Caki2 (cell line): ENCODE measurements at places on chromosomes 13 and 19.

- no peak for DNase-seq
These were observed at the start of gene KHSRP for GRCh38 chr19:6424195-6424938. Gene KHSRP (minus strand): TSS chr19:6424811. CDS start chr19:6424701, 110 bp downstream.

DNA sequence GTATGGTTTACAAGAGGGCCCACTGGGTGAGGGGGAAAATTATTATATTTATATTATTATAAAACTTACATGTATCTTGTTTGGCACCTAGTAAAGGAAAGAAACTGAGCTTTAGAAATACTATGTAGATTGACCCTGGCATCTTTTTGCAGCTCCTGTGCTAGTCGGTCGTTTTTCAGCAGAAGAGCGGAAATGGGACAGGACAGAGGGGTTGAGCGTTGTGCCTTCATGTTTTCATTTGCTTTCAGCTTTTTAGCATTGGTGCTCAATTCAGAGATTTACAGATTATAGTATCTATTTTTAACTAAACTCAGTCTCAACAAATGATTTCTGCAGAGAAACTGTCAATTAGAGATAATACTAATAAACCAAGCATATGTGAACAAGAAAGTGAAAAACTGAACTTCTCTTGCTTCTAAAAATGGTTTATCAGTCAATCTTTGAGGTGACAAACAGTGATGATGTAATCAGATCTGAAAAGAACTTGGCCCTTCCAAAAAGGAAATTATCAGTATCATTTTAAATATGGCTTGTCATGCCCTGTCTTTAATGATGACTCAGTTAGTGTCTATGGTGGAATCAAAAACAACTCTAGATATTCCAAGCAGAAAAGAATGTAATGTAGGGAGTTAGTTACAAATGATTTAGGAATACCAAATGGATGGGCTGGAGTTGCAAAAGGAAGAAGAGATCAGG, 56.9 kb upstream of the KCTD4 start:
- DNase-seq, result no peak

DNA sequence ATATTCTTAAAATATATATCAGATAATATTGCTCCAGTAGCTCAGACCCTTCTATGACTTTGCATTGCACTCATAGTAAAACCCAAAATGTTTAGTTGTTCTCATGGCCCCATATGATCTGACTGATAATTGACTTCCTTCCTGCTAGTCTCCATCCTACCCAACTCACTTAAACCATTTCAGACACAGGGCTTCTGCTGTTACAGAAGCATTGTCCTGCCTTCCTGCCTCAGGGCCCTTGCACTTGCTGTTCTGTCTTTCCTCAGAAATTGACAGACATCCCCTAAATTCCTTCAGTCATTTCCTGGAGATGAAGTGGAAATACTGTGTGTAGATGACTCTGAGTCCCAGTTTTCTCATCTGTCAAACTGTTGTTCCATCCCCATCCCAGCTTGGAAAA, 19.7 kb downstream of the FBXL12 start:
- no peak for DNase-seq

GRCh38 chr19:44576843-44577565, 36.4 kb upstream of the IGSF23 start:
- DNase-seq, result peak; percentile 39

DNA sequence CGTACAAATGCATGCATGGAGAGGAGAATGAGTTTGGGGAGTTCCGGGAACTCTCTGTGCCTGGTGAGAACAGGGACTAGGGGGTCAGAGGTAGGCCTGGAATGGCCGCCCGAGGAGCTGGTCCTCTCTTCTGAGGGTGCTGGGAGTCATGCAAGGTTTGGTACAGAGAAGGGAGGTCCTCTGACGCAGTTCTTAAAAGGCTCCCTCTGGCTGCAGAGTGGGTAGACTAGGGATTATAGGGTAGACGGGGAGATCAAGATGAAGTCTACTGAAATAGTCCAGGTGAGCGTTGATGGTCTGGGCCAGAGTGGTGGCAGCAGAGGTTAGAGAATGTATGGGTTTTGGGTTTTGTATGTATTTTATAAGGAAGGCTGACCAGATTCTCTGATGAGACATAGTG, 796 bp downstream of the ZNF304 start:
- no peak for DNase-seq

- no peak for DNase-seq
These were observed 20.8 kb upstream of the KCTD15 start for GRCh38 chr19:33775731-33776487.

GRCh38 chr19:2543463-2544442, 67.8 kb downstream of the GADD45B start:
- peak; percentile 84 for DNase-seq

- DNase-seq, result no peak
These were observed 1700.1 kb upstream of the SLC10A2 start for GRCh38 chr13:104766319-104766718.

DNA sequence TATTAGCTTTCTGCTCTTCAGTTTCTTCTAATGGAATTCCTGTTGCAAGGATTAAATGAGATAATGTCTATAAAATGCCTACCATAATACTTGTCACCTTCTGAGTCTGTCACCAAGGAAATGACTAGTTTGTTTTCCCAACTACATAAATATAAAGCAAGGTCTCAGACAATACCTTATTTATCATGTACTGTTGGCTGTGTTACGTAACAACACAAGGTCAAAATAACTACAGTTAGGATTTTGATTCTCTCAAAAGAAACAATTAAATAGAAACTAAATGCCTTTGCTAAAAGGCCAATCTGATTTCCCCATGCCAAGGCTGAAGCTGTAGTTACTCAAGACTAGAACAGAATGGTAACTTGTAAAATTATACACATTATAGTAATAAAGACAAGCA, 134.5 kb downstream of the PCDH9 start:
- no peak for DNase-seq

DNA sequence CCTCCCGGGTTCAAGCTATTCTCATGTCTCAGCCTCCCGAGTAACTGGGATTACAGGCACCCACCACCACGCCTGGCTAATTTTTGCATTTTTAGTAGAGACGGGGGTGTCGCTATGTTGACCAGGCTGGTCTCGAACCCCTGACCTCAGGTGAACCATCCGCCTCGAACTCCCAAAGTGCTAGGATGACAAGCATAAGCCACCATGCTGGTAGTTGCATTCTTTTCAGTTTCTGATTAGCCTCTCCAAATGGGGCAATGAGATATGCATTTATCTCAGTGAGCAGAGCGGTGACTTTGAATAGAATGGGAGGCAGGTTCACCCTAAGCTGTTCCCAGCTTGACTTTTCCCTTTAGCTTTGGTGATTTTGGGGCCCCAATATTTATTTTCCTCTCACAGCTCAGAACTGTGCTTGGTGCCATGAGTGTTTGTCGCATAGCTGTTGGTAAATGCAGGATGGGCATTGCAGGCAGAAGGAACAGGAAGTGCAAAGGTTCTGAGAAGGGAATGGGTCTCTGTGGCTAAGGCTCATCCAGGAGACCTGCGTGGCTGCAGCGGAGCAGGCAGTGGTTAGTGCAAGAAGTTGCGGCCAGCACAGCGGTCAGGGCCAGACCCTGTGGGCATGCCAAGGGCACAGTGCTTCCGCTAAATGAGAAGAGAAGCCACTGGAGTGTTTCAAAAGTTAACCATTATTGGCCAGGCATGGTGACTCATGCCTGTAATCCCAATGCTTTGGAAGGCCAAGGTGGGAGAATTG, 20.7 kb downstream of the LYPD3 start:
- DNase-seq, result peak; percentile 76

DNA sequence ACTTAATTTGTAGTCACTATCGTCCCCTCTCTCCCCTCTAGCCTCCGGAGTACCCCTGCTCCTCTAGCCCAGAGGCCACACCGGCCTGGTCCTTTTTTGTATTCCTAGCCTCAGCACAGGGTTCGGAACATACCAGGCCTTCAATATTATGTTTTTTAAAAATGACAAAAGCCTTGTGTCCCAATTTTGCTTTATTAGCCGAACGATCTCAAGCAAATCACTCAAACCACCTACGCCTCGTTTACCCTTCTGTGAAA, 463 bp upstream of the POMP start:
- DNase-seq, result no peak

GRCh38 chr13:40102854-40103253, 447.4 kb downstream of the COG6 start:
- no peak for DNase-seq

DNA sequence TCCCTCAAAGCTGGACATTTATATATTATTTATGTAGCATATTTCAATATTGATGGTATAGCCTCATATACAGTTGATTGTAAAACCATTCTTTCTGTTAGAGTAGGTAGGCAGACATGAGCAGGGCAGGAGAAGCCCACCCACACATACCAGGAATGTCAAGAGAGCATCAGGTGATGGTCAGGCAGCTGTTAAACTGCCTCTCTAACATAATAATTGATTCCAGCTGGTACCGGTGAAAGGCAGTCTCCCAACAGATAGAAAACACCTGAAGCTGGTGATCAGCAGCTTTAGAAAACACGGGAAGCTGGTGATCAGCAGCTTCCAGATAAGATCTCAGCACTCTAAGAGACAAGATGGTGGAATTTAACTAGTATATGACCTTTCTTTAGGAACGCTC, 132.9 kb downstream of the SLITRK6 start:
- no peak for DNase-seq

GRCh38 chr19:16157601-16158000, 14.1 kb downstream of the HSH2D start:
- DNase-seq, result no peak

DNA sequence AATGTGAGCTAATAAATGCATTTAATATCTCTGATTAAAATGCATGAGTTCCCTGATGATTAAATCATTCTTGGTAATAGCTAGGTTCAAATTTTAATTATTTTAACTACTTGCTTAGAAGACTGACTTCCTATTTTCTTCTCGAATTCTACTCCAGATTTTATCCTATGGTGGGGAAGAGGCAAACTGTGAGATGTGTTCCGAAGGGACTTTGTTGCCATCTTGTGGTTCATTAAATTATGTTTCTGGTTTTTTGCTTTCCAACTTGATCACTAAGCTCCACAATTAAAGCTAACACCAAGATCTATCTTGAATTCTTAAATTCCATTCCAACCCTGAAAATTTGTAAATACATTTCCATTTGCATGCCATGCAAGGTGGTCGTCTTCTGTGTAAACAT, 538.4 kb upstream of the PCDH20 start:
- peak; percentile 10 for DNase-seq

DNA sequence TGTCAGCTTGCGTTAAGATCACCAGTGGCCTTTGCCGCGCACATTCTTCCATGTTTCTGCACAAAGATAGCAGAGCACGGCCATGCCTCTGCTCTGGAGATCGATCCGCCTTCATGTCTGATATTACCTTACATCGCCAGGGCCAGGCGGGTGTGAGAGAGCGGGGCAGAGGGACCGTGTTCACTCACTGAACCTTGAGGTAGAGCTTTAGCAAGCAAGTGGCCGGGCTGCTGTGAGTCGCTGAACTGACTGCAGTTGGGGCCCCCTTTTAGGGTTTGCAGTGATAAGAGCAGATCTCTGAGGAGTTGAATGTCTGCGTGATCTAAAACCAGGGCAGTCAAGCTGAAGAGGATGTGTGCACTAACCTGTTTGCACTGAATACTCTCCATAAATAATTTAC, 275.4 kb upstream of the OBI1 start:
- no peak for DNase-seq

GRCh38 chr13:113493315-113493951, 2.9 kb upstream of the DCUN1D2 start:
- peak; percentile 79 for DNase-seq

GRCh38 chr19:13959141-13959961, 7.0 kb downstream of the DCAF15 start:
- DNase-seq, result no peak

DNA sequence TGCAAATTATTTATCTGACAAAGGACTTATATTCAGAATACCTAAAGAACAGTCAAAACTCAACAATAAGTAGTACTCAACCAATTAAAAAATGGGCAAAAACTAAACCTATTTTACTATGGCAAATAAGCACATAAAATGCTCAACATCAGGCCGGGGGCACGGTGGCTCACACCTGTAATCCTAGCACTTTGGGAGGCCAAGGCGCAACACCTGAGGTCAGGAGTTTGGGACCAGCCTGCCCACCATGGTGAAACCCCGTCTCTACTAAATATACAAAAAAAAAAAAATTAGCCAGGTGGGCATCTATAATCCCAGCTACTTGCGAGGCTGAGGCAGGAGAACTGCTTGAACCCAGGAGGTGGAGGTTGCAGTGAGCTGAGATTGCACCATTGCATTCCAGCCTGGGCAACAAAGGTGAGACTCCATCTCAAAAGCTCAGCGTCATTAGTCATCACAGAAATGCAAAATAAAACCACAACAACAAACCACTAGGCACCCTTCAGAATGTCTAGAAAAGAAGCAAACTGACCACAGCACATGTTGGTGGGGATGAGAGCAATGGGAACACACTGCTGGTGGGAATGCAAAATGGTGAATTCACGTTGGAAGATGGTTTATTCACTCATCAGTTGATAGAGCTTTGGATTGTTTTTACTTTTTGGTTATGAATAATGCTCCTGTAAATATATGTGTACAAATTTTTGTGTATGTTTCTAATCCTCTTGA, 180.6 kb upstream of the SOX1 start:
- no peak for DNase-seq

DNA sequence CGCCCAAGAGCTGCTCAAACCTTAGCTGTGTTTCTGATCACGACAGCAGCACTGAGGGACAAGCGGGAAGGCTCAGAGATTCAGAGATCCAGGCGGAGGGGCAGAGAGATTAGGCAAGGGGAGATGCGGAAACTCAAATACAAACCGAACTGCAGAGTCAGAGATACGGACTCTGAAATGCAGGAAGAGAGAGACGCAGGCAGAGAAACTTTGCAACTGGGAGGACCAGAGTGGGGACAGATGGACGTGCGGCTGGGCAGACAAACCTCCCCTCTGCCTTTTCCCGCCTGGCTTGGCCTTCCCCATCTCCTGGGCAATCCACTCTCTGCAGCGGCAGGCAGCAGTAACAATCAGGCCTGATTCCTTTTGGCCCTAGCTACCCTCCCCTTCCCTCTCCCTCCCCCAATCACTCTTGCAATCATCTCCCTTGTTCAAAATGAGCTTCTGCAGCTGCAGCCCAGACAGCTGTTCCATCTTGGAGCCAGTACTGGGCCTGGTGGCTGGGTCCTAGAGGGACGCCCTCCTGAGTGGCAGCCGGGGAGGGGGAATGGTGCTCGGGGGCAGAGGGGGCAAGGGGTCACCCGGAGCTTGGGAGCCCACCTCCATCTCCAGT, 29.7 kb downstream of the OLFM2 start:
- no peak for DNase-seq

DNA sequence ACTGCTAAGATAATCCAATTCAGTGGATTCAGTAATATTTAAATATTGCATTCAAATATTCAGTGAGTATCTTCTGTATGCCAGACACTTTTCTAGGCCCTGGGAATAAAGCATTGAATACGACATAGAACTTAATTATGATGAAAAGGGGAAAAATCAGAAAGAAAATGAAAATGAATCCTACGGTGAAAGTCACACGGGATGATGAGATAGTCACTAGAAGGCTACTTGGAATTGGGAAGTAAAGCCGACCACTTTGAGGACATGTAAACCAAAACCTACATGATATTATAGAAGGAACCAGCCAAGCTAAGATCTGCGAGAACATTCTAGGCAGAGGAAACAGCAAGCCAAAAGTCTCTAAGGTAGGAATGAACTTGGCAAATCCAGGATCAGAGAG, 10.1 kb downstream of the DPY19L3 start:
- no peak for DNase-seq
